Right cardiac atrium (tissue), 5 donors: ENCODE measurements at places on chromosomes 7 and 10.

DNA sequence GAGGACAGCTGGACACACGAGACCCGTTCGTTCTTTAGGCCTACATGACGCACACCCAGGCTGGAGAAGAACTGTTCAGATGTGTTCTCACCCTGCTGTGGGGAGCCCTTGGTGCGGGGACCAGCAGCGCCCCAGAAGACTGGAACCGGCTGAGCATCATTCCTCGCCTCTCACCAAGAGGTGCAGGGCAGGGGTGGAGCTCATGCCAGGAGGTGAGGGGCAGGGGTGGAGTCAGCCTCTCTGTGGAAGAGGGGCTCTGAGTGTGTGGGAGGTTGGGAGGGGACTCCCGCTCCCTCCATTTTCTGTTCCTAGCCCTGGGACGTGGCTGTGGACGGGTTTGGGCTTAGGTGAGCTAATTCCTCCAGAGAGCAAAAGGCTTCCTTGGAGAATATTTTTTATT lies 66.0 kb upstream of the SHH start:
- no peak for DNase-seq

- DNase-seq: no peak
Measured at GRCh38 chr10:3287572-3288445, 115.2 kb upstream of the PITRM1 start.

- peak; percentile 87 for DNase-seq
Measured at GRCh38 chr7:47254081-47254977, 327.6 kb downstream of the TNS3 start.

- DNase-seq: no peak
Measured at GRCh38 chr7:133859871-133860450, 267.2 kb upstream of the LRGUK start.

DNA sequence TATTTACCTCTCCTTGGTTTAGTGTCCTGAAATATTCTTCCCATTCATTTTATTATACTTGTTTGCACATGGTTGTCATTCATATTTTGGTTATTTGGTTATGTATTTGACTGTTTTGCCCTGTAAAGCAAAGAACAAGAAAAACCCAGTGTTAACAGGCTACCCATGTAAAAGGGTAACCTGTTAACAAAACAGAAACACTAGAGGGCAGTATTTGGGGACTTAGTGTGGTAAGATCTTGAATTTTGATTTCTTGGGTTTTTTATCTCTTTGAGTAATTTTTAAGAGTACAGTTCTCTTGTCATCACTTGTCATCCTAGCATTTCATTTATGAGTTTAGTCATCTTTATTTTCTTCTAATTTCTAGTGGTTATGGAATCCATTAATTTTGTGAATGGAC lies 51.3 kb downstream of the POLL start:
- DNase-seq: no peak

- DNase-seq: no peak
Measured at GRCh38 chr7:94412762-94413322, 18.1 kb downstream of the COL1A2 start.

- no peak for DNase-seq
Measured at GRCh38 chr10:114261076-114261475, 22.0 kb downstream of the VWA2 start.

DNA sequence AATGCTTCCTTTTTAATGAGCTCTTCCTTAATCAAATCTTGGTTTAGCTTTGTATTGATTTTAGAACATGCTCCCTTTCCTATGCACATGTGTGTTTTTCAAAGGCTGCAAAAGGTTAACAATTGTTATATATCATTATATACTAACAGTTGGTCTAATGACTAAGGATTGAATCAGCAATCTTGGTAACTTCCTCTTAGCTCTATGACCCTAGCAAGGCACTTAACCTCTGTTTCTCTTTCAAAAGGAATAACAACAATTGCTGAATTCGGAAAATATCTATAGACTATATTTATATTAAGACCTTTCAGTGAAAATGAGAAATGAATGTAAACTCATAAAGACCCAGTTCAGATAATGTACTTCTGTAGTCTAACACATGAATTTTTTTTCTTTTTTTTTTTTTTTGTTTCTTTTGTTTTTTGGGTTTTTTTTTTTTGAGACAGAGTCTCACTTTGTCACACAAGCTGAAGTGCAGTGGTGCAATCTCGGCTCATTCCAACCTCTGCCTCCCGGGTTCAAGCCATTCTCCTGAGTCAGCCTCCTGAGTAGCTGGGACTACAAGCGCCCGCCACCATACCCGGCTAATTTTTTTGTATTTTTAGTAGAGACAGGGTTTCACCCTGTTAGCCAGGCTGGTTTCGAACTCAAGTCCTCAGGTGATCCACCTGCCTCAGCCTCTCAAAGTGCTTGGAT lies 48.8 kb downstream of the HOXA1 start:
- DNase-seq: no peak

- DNase-seq: no peak
Measured at GRCh38 chr10:3366735-3367405, 194.3 kb upstream of the PITRM1 start.

DNA sequence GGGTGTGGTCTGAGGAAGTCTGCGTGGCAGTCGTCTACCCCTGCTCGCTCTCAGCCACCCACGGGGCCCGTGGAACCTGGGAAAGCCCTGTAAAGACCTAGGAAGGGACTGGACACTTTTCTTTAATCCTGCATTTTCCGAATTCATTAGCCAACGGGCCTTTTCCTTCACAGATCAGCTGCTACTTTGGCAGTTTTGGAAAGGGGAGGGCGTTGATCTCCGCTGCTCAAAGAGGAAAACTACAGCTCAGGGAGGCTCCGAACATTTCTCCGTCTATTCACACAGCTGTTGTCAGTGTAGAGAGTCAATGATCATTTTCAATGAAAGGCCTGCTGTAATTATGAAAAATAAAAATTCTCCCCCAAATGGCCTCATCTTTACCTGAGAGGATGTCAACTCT lies 450.1 kb upstream of the MKI67 start:
- DNase-seq: no peak
